ENCODE measurements at places on chromosomes 3 and 15.

GRCh38 chr3:43326891-43327581, 40.7 kb downstream of the SNRK start:
- DNase-seq: no peak

DNA sequence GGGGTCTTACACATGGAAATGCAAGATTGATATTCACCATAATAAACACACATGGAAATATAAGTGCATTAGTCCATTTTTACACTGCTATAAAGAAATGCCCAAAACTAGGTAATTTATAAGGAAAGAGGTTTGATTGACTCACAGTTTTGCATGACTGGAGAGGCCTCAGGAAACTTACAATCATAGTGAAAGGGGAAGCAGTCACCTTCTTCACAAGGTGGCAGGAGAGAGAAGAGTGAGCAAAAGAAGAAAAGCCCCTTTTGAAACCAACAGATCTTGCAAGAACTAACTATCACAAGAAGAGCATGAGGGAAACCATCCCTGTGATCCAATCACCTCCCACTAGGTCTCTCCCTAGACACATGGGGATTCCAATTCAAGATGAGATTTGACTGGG, 111.7 kb upstream of the TP63 start:
- no peak for DNase-seq

GRCh38 chr3:85584779-85585356, 626.1 kb downstream of the CADM2 start:
- DNase-seq: no peak

- no peak for DNase-seq
Measured at GRCh38 chr3:159902546-159903314, 85.9 kb upstream of the IL12A start.

DNA sequence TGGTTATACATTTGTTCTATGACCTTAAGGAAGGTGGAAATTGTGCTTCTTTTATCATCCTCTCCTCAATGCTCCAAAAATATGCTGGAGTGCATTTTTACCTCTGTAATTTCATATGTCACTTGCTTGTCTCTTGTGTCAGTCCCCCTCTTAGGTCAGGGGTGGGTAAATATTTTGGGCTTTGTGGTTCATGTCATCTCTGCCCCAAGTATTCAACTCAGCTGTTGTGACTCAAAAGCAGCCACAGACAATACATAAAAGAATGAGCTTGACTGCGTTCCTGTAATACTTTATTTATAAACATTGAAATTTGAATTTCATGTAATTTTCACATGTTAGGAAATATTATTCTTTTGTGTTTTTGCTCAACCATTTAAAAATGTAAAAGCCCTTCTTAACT, 60.4 kb upstream of the SLC24A5 start:
- no peak for DNase-seq

GRCh38 chr3:195911946-195912270, 3.6 kb upstream of the TNK2 start:
- DNase-seq: no peak

GRCh38 chr3:109683746-109684145, 346.4 kb upstream of the DPPA4 start:
- DNase-seq: no peak

DNA sequence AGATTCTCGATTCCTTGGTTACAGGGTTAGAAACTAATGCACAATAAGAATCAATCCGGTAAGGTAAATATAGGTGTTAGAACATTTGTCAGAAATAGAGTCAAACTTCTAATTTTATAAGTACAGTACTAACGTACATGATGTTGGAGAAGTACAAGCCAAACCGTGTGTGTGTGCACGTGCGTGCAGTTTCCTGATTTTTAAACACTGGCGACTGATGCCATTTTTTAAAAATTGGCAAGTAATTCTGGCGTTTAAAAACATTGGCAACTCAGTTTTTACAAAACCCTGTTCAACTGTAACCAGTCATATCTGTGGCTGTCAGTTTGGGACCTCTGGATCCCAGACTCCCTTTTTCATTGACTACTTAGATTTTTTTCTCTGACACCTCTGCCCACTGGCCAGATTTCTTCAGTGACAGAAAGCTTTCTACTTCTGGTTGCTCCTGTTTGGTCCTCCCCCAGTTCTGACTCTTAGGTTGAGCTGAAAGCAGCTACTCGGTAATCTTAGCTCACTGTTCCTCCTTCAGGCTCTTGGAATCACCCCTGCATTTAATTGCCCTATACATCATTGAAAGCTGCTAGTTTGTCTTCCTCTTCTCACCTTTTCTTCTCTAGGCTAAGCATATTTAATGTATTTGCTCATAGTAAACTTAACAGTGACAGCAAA, 843 bp downstream of the ATG7 start:
- no peak for DNase-seq

DNA sequence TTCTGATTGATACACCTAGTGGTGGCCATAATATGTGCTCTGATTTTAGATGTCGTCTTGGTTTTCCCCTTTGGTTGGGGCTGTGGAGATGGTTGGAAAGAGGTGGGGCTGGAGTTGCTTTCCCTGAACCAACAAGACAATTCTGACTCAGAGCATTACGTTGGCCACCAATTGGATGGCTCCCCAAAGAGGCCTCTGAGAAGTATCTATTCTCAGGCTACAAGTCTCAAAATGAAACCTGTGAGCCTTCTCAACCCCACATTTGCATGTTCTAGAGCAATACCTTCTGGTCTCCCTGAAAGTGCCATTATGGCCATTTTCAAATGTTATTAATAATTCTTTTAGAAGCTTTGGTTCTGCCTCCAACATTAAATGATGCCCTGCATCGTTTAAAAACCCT, 188.4 kb upstream of the WNT5A start:
- DNase-seq: no peak

DNA sequence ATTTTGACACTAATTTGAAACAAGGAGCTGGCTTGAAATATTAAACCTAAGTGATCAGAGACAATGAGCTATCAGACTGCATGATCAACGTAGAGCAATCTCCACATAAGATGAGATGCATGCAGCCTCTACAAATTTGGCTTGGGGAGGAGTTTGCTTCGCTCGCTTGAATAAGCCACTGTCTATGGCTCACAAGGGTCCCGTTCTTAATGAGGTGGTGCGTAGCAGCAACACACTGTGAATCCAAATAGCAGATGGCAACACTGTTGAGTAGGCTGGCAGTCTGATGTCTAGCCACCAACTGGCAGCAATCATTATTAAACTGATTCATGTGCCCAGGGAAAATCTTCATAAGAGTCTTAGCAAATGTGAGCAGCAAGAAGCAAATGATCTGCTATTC, 125.4 kb upstream of the CCDC54 start:
- no peak for DNase-seq

Measured in KG1 (cell line).